ENCODE measurements at places on chromosomes 7 and 10. TPM values are rescaled to one million over a fixed set of nuclear protein-coding genes. Genes with fewer than 3 reads are reported as not detected.

The PLA2G12B gene
- 6.6 TPM for total RNA-seq

GRCh38 chr10:78377356-78377755 is 343.7 kb downstream of the RPS24 start:
- no peak for DNase-seq

- DNase-seq = no peak
These were observed 95.7 kb downstream of the RBM20 start for GRCh38 chr10:110739811-110740271.

The FXYD4 gene
- not detected for total RNA-seq

The C10orf67 gene
- total RNA-seq = 0.10 TPM

The ZNF467 gene
- 7.9 TPM for total RNA-seq

The TSPAN15 gene
- total RNA-seq = 17.3 TPM

The SLC16A9 gene
- 0.42 TPM for total RNA-seq

- no peak for DNase-seq
These were observed 13.0 kb upstream of the BAMBI start for GRCh38 chr10:28664369-28664740.

The PITX3 gene
- not detected for total RNA-seq

The CARD11 gene
- total RNA-seq = 1.3 TPM
